AG20443 (cell line): ENCODE measurements at places on chromosomes 7 and 10.

GRCh38 chr7:20697351-20697750 lies 81.9 kb downstream of the ABCB5 start:
- DNase-seq = no peak

DNA sequence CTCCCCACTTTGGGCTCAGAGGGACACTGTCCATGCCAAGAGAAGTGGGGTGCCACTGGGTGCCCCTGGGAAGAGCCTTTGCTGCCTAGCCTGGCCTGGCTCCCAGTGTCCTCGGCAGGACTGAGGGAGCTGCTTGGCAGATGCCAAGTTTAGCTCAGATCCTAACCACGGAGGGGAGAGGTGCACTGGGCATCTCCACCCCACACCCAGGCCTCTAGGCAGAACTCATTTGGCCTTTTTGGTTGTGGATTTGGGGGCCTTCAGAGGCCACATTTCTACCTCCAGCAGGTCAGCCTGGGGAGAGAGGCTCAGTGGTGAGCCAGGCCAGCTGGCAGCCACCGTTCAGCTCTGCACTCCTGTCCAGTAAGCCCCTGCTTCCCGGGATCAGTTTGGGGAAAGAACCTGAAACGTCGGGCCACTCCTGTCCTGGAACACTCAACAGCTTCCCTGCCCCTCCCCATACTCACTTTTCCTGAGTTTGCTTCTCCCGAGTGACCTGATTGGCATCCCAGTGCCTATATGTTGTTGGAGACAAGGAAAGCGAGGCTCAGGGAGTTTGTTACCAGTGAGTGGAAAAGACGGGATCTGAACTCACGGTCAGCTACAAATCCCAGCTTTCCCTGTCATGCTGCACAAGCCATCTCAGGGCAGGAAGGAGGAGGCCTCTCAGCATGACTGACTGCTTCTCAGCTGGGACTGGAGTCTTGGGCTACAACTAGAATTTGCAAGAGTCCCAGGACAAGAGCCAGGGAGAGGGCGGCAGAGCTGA lies 11.2 kb upstream of the CXCL12 start:
- DNase-seq = no peak

DNA sequence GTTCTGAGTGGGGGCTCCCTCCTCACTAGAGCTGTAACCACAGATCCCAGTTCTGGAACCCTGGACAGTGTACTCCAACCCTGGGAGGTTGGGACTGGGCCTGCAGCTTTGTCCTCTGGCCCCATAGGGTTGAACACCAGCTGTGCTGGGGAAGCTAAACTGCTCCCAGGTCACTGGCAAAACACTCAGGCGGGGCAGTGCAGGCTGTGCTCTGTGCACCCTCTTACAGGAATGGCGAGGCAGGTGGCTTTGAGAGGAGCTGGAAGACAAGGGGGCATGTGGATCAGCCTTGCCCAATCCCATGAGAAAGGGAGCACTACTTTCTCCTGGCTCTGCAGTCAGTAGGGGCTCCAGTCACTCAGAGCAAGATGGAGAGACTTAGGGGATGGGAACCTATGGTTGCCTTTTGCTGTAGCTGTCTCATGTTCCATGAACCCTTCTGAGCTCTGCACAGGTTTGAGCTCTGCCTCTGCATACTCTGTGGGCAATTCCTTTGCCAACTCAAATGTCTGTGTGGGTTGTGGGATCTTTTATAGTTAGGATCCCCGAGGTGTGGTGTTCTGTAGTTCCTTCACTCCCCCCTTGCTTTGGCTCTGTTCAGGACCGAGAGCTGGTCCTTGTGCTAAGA lies 90.7 kb downstream of the SLC25A40 start:
- DNase-seq = no peak

GRCh38 chr7:50962962-50963374 lies 180.3 kb upstream of the GRB10 start:
- DNase-seq = peak; percentile 85

DNA sequence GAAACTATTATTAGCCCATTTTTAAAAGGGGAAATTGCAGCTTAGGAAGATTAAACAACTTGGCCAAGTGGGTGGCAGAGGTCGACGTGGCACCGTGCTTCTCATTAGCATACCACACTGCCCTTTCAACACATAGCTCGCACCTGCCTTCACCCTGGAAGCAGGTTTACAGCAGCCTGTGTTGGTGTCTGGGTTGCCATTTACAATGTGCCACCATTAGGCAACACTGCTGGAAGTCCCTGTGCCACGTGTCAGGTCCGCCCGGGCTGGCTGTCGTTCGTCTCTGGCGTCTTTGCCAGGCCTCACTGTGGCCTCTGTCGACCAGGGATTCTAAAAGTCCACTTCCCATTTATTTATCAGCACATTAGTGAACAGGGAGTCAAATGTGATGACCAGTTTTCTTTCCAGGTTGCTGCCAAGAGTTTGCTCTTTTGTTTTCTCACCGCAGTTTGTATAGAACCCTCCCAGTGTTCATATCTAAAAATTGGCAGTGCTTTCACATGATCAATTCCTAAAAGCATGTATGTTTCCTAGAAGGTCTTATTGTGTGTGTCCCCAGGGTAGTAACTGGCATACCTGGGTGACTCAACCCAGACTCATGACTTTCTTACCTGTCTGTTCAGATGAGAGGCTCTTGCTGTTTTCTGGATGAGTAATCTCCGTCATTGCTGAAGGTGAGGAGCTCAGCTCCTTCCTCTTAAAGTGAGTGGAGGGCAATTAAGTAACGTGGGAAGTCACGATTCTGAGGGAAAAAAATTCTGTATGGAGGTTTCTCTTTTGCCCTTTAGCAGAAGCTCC lies 9.2 kb downstream of the INSIG1 start:
- no peak for DNase-seq

DNA sequence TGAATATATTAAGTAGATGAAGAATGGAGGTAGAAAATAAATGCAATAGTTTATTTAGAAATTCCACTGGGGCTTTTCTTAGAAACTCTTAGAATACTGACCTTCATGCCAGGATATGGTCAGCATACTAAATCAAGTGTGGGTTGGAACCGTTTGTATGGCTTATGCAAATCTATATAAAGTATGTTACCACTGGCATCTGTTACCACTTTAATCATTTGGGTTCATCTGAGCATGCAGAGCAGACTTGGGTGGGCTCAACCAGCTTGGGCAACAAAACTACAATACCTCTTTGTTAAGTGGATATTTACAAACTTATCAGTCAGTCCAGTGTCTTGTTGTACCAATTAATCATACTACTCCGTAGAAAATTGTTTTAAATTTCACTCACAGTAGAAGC lies 125.8 kb downstream of the CRPPA start:
- no peak for DNase-seq

DNA sequence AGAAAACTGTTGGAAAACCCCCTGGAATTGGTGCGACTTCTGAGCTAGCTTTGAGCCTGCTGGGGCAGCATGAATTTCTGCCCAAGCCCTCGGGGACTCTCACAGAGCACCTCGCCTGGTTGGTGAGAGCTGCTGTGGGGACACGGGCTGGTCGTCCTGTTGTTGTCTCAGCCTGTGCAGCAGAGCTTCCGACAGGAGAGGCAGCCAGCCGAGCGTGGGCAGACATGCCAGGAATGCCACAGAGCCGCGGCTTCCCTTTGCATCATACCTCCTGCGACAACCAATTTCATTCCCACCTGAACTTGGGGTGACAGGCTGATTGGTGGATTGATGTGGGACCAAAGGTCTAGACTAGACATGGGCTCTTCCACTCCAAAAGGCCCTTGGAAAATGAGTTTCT lies 60.2 kb upstream of the NRBF2 start:
- DNase-seq = no peak

DNA sequence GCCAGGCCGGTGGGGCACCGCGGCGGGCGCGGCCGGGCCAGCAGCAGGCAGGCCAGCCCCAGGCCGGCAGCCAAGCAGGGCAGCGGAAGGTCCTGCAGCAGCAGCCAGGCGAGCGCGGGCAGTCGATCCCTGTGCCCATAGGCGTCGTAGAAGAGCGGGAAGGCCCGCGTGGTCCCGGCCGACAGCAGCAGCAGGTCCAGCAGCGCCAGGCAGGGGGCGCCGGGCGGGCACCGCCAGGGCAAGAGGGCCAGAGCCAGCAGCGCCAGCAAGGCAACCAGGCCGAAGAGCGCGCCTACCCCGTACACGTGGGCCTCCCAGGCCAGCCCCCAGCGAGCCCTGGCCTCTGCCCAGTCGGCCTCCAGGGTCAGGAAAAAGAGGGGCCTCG lies 8.4 kb upstream of the RBM28 start:
- peak; percentile 64 for DNase-seq
